ENCODE measurements at places on chromosomes 6 and 20. TPM values are rescaled to one million over a fixed set of nuclear protein-coding genes. Genes with fewer than 3 reads are reported as not detected.

GRCh38 chr6:31351401-31352309 is 5.3 kb downstream of the HLA-B start:
- H3K4me1 ChIP-seq, result peaks cover 15% of the 10 kb centered on the region
- no peak for DNase-seq
- no peak overlapping the region for H3K27ac ChIP-seq
- H3K4me3 ChIP-seq, result no peak overlapping the region

GRCh38 chr6:155247618-155248007 is 16.2 kb upstream of the CLDN20 start:
- peaks cover 17% of the 10 kb centered on the region for H3K36me3 ChIP-seq
- no peaks in the 10 kb centered on the region for H3K27me3 ChIP-seq
- DNase-seq, result no peak
- no peak overlapping the region for H3K4me3 ChIP-seq
- H3K4me1 ChIP-seq, result no peaks in the 10 kb centered on the region
- H3K27ac ChIP-seq, result peak overlapping the region; percentile 8

The PPP2R5D gene
- 24.5 TPM for total RNA-seq

DNA sequence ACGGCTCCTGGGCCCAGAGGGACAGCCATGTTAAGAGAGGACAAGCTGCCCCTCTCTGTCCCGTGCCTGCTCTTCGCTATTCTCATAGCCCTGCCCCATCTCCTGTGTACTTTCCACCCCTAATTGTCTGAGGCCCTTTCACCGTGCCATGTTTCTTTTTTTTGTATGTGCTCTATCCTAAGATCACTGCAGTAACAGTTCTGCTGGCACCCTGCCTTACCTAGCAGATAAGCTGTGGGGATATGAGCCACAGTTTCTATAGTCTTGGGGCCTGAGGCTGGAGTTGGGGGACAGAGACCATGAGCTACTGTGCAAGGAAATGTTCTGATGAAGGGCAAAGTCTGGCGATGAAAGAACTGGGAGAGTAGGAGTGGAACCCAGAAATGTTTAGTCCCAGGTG is 269.5 kb upstream of the CITED2 start:
- H3K4me3 ChIP-seq, result no peak overlapping the region
- peaks cover 3% of the 10 kb centered on the region for H3K4me1 ChIP-seq
- H3K36me3 ChIP-seq, result no peaks in the 10 kb centered on the region
- H3K27ac ChIP-seq, result no peak overlapping the region

DNA sequence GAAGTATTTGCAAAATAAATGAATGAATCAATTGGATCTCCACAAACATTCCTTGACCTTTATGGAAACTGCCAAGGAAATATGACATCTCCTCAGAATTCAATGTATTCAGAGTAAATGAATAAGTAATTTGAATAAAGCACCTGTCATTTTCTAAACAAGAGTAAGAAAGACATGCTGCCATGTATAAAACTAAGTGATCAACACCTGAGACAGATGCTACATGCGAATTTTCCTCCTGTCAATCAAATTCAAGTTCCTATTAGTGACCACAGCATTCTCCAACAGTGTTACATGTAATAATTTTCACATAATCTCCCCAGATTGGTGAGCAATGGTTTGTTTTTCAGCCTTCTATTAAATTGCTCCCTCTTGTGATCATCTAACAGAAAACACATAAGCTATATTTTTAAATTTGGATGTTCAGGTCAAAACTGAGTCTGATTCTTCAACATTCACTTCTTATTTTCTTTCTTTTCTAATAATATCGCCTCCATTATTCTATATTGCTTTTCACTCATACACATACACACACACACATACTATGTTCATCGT is 163.2 kb upstream of the RNF217 start:
- H3K27ac ChIP-seq, result no peak overlapping the region
- H3K4me3 ChIP-seq, result no peak overlapping the region
- no peaks in the 10 kb centered on the region for H3K27me3 ChIP-seq
- H3K36me3 ChIP-seq, result no peaks in the 10 kb centered on the region
- no peaks in the 10 kb centered on the region for H3K4me1 ChIP-seq
- DNase-seq, result no peak

The PLG gene
- total RNA-seq, result 0.95 TPM

DNA sequence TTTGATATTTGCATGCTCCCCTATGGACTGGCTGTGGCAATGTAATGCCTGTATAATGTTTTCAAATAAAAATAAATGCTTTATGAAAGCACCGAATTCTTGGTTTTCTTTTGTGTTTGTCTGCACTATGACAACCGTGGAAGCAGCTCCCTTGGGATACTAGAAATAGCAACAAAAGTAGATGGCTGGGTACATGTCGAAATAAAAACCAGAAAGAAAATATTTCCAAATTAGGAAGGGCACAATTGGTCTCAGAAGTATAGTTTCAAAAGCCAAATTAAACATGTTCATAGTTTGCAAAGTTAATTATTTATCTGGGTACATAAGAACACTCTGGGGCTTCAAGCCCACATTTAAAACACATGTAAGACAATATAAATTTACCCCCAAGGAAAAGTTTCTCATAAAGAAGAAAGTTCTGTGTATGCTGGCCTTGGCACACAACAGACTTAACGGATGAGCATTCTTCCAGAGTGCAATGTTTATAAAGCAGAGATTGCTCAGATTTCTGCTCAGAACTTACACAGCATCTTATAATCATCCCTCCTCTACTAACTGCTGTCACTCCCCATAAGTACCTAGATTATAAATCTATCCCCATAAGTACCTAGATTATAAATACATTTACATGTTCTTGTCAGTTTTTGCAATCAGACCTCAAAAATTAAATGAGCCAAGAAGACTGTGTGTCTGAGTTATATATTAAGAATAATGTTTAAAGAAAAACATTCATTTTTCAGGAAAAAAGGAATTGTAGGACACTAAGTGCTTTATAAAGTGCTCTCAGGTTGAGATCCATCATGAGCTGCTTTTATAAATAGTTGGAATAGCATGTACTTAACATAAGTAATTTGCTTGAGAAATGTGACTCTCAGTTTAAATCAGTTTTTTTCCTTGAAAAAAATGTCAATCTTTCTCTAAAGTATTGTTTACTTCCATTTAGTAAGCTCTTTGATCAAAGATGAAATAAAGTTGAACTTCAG is 230.2 kb upstream of the PLN start:
- no peak overlapping the region for H3K4me3 ChIP-seq
- no peaks in the 10 kb centered on the region for H3K36me3 ChIP-seq
- H3K27ac ChIP-seq, result peak overlapping the region; percentile 70
- no peak for DNase-seq
- H3K27me3 ChIP-seq, result no peaks in the 10 kb centered on the region

- H3K27me3 ChIP-seq, result no peaks in the 10 kb centered on the region
- DNase-seq, result no peak
- H3K4me1 ChIP-seq, result no peaks in the 10 kb centered on the region
- H3K4me3 ChIP-seq, result no peak overlapping the region
These were observed 851.7 kb upstream of the MAP3K7 start for GRCh38 chr6:91438570-91438969.

DNA sequence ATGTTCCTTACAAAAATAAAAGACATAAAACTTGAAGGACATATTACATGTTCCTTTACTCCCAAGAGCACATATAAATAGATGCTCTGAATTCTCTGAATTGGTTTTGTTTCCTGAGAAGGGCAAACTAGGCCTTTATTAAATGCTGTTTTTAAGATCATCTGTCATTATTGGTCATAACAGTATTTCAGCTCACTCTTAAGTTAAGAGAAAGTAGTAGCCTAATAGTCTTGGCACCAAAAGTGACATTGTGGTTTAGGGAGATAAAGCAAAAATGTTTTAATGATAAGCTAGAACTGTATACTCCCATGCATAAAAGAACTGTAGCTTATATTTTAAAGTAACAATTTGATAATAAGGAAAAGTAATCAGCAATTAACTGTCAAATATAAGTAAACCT is 361.1 kb upstream of the PTCHD4 start:
- no peaks in the 10 kb centered on the region for H3K27me3 ChIP-seq
- no peak overlapping the region for H3K27ac ChIP-seq
- no peak overlapping the region for H3K4me3 ChIP-seq

The DNMT3B gene
- 1.1 TPM for total RNA-seq

GRCh38 chr6:56388415-56388755 is 141.0 kb upstream of the COL21A1 start:
- no peak overlapping the region for H3K27ac ChIP-seq
- no peaks in the 10 kb centered on the region for H3K36me3 ChIP-seq
- no peak overlapping the region for H3K4me3 ChIP-seq
- H3K27me3 ChIP-seq, result no peaks in the 10 kb centered on the region
- DNase-seq, result no peak

The VEGFA gene
- 196 TPM for total RNA-seq

DNA sequence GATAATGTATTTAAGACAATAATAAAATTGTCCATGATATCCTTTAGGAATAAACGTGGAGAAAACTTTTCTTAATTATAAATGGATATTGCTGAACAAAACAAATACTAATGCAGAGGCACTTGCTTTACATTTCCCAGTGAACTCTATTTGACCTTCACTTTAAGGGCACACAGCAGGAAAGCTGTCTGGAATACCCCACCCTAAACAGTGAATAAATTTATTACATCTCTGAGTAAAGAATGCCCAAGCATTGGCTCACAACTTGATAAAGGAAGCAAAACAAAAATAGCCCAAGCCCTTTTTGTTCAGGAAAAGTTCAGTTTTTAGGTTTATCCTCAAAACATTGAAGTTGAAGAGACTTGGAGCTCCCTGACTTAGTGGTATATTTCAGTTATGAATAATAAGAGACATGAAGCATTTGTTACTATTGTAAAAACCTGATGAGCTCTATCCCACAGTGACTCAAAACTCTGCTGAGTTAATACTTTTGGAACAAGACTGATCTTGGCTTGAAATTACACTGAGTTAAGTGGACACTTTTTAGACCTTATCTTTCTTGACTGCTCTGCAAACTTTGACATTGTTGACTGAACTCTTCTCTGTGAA is 353.9 kb downstream of the BCKDHB start:
- no peaks in the 10 kb centered on the region for H3K36me3 ChIP-seq
- H3K4me1 ChIP-seq, result peaks cover 12% of the 10 kb centered on the region
- H3K27ac ChIP-seq, result no peak overlapping the region
- no peaks in the 10 kb centered on the region for H3K27me3 ChIP-seq
- H3K4me3 ChIP-seq, result no peak overlapping the region
